ENCODE measurements at places on chromosomes 5 and 9.

DNA sequence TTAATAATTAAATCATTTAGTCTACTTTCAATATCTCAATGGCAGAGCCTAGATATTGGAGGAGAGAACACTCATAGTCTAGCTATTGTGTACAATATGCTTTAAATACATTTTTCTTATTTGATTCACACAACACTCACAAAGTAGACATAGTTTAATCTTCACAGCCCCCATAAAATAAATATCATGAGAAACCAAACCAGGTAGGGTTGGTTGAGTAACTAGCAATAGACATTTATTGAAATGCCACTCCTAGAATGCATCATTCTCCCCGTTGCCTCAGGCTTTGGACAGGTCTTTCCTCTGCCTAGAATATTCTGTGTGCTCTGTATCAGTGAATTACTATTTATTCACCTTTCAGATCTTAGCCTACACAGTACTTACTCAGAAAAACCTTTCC lies 141.9 kb downstream of the CEMIP2 start:
- no peak for DNase-seq

GRCh38 chr9:82332018-82332773 lies 343.6 kb downstream of the SPATA31D1 start:
- no peak for DNase-seq

DNA sequence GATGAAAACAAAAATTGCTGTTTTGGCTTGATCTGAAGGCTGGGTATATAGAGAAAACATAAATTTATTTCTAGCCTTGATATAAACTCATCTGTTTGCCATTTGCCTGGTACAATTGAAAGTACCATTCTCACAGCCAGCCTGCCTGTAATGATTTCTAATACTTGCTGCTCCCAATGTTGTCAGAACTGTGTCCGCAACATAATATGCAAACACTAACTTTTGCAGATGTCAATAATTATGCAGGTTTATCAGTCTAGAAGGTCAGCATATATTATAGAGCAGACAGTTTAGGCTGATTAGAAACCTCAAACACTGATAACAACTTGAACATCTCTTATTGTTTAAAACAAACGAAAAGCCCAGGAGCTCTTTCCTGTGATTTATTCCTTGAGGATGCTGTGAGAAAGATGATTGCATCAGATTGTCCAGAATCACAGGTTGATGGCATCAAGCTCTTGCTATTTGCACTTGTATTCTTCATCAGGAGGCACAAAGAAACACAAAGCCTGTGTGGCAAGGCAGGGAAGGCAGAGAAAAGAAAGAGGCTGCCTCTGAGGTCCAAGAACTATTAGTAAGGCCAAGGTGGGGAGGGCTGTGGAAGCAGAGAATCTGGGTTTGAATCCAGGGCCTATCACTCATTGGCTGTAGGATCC lies 21.4 kb upstream of the HMHB1 start:
- DNase-seq = no peak

DNA sequence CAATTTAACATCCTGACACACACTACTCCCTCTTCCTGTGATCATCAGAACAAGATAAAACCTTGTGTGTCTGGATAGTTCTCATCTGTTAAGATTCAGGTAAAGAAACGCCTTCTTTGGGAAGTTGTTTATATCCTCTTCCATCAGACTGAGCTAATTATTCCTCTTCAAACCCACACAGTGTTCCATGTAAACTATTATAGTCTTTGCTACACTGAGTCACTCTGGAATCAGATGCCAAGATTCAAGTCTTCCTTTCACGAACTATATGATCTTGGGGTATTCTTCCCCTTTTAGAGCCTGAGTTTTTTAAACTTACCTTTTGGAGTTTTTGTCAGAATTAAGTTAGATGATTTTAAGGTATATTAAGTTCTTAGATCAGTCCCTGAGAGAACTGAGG lies 2.0 kb downstream of the OR1J1 start:
- no peak for DNase-seq

- no peak for DNase-seq
These were observed 192.4 kb upstream of the KLF4 start for GRCh38 chr9:107681988-107682387.

Measured in suppressor macrophage treated with lipopolysaccharide for 1 hour (primary cell).